ENCODE measurements at places on chromosomes 3 and 15. TPM values are rescaled to one million over a fixed set of nuclear protein-coding genes. Genes with fewer than 3 reads are reported as not detected.

C3orf49 gene
- total RNA-seq = not detected

NECTIN3 gene
- 10.0 TPM for total RNA-seq

- DNase-seq = no peak
- no peak overlapping the region for H3K4me3 ChIP-seq
- peaks cover 8% of the 10 kb centered on the region for H3K4me1 ChIP-seq
- H3K36me3 ChIP-seq = peaks cover 3% of the 10 kb centered on the region
- peaks cover 10% of the 10 kb centered on the region for H3K27me3 ChIP-seq
Observed at GRCh38 chr15:58374147-58374546, 57.6 kb upstream of the LIPC start.

GRCh38 chr15:58738046-58738707 is 11.3 kb downstream of the ADAM10 start:
- DNase-seq = no peak
- no peak overlapping the region for H3K27ac ChIP-seq
- peaks cover 44% of the 10 kb centered on the region for H3K4me1 ChIP-seq
- H3K27me3 ChIP-seq = no peaks in the 10 kb centered on the region

DNA sequence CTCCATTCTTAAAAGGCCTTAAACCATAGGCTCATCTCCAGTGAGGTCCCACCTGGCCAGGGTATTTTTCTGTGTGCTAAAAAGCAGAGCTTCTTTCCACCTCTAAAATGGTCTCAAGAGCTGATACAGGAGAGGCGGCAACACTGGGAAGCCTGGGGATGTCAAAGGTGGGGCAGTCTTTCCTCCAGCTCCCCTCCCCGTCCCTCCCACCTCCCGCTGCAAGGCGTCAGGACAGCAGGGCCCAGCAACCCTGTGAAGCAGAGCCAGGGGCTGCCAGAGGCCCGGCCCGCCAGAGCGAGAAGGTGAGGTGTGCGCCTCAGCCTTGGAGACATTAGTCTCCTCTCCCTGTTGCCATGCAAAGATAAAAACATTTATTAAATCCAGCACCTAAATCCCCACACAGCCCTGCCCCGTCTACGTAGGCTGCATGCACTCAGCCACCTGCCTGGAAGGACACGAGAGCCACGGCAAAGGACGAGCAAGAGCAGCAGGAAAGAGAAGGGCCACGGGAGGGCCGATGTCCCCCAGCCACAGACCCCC is 75.6 kb downstream of the FAM174B start:
- H3K36me3 ChIP-seq = no peaks in the 10 kb centered on the region
- DNase-seq = no peak
- H3K4me3 ChIP-seq = no peak overlapping the region
- no peak overlapping the region for H3K27ac ChIP-seq

RGMA gene
- 0.18 TPM for total RNA-seq

DNA sequence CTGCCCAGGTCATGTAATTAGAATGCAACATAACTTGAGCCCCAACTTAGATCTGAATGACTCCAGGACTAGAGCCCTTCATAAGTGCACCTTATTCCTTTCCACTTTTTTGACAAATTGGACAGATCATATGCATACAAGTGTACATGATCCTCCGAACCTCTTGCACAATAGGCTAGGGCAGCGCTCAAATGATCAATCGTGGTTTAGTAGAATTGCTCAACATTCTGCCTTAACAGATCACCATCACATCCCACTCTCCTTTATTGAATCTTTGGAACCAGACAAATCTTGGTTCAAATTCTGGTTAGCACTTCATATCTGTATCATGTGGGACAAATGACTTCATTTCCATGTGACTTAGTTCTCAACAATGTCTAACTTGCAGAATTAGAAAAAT is 106.8 kb upstream of the CDIN1 start:
- no peaks in the 10 kb centered on the region for H3K4me1 ChIP-seq
- no peak for DNase-seq
- no peak overlapping the region for H3K27ac ChIP-seq
- H3K4me3 ChIP-seq = no peak overlapping the region

DNA sequence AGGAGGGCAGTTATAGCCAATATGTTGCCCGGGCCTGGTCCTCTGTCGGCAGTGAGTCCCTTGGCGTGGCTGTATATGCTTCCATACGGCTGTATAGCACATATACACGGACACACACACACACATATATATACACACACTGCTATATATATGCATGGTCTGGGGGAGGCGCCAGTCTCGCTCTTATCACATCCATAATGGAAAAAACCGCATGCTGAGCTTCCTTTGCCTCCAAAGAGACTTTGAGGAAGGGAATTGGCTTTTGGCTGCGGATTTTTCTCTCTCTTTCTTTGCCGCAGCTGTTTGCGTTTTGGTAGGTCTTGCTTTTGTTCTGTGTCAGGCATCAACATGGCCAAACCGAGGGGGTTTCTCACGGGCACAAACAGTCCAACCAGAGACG is 11.3 kb upstream of the TMEM115 start:
- no peaks in the 10 kb centered on the region for H3K36me3 ChIP-seq
- H3K4me1 ChIP-seq = peaks cover 6% of the 10 kb centered on the region
- no peak overlapping the region for H3K27ac ChIP-seq
- DNase-seq = no peak
- H3K4me3 ChIP-seq = no peak overlapping the region

CSTA gene
- total RNA-seq = not detected

DNA sequence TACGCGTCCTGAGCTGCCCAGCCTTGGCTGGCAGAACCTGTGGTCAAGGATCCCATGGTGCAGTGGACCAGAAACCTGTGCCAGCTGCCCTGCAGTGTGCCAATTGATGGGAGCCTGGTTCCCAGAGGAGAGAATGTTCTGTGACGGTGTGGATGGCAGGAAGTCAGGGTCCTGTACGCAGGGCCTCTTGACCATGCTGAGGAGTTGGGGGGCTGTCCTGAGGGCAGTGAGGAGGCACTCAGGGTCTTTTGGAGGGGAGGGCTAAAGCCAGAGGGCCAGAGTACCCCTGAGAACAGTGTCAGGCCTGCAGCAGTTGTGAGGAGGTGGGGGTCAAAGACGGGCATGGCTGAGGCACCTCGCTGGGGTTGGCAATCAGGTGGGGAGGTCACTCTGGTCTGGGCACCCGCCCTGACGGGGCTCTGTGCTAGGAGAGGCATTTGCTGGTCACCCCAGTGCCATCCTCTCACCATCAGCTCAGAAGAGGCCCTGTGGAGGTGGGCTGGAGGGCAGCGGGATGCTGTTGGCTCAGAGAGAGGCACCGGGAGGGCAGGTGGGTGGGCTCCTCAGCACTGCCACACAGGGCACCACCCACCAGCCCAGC is 61.0 kb downstream of the SCN5A start:
- no peak overlapping the region for H3K27ac ChIP-seq
- H3K4me3 ChIP-seq = no peak overlapping the region
- H3K36me3 ChIP-seq = no peaks in the 10 kb centered on the region

ANKUB1 gene
- total RNA-seq = not detected

- H3K4me3 ChIP-seq = no peak overlapping the region
- DNase-seq = no peak
- H3K27ac ChIP-seq = no peak overlapping the region
- no peaks in the 10 kb centered on the region for H3K4me1 ChIP-seq
- no peaks in the 10 kb centered on the region for H3K27me3 ChIP-seq
Observed at GRCh38 chr3:52490939-52491526, 4.1 kb upstream of the STAB1 start.

- DNase-seq = no peak
- H3K27ac ChIP-seq = no peak overlapping the region
- H3K4me1 ChIP-seq = no peaks in the 10 kb centered on the region
- no peaks in the 10 kb centered on the region for H3K36me3 ChIP-seq
Observed at GRCh38 chr15:86556396-86557017, 476.8 kb downstream of the AGBL1 start.

STRIT1 gene
- not detected for total RNA-seq

FAM219B gene
- total RNA-seq = 103 TPM

DNA sequence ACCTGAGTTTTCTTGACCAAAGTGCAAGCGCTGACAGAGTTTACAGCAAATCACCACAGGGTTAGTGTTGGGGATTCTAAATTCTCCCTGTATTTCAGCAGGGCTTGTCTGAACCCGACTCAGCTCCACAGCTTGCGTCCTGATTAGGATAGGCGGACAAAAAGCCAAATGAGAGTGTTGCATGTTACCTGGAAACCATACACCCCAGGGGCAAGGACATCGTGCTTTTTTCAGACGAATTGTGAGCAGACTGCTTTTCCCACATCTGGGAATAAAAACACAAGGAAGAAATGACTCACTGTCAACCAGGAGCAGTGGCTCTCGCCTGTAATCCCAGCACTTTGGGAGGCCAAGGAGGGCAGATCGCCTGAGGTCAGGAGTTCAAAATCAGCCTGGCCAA is 3.0 kb downstream of the DZIP1L start:
- H3K4me1 ChIP-seq = peaks cover 8% of the 10 kb centered on the region
- no peak for DNase-seq
- H3K36me3 ChIP-seq = no peaks in the 10 kb centered on the region
- H3K27ac ChIP-seq = no peak overlapping the region
- H3K27me3 ChIP-seq = peaks cover 43% of the 10 kb centered on the region

- no peaks in the 10 kb centered on the region for H3K36me3 ChIP-seq
- no peak overlapping the region for H3K4me3 ChIP-seq
- no peak for DNase-seq
- H3K27me3 ChIP-seq = no peaks in the 10 kb centered on the region
Observed at GRCh38 chr3:114119776-114120175, 59.1 kb downstream of the DRD3 start.

GRCh38 chr3:179897231-179897630 is 139.5 kb downstream of the PEX5L start:
- DNase-seq = no peak
- H3K27ac ChIP-seq = no peak overlapping the region
- H3K27me3 ChIP-seq = peaks cover 16% of the 10 kb centered on the region
- H3K36me3 ChIP-seq = no peaks in the 10 kb centered on the region
- H3K4me3 ChIP-seq = no peak overlapping the region

DNA sequence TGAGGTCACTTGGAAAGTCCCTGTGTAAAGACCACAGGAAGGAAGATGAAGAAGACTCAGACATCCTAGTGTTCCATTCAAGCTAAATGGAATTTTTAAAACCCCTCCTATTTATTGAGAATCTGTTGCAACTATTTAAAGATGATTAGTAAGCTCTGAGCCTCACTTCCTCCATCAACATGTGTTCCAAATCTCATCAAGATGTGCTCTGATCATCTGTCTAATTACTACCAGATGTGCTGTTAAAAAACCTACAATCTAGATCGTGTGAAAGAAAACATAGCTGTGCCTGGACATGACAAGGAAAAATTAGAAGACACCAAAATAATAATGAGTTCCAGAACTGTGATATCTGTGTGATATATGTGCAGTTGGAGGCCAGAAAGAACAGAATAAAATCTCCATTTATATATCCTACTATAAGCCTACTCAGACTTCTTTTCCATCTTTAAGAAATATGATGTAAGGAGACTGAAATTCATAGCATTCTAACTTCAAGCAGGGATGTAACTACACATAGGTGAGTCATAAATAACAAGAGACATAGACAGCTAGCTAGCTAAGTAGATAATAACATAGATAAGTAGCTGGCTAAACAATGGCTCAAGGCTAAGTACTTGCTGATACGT is 7.8 kb downstream of the XPC start:
- no peak for DNase-seq
- no peak overlapping the region for H3K4me3 ChIP-seq
- H3K27me3 ChIP-seq = no peaks in the 10 kb centered on the region
- H3K4me1 ChIP-seq = peaks cover 28% of the 10 kb centered on the region

GRCh38 chr15:36271048-36271447 is 308.4 kb upstream of the CDIN1 start:
- no peaks in the 10 kb centered on the region for H3K27me3 ChIP-seq
- H3K4me1 ChIP-seq = no peaks in the 10 kb centered on the region

GRCh38 chr15:40330368-40330836 is 6.9 kb downstream of the INAFM2 start:
- no peak overlapping the region for H3K27ac ChIP-seq
- peaks cover 34% of the 10 kb centered on the region for H3K4me1 ChIP-seq
- DNase-seq = no peak
- no peak overlapping the region for H3K4me3 ChIP-seq
- peaks cover 2% of the 10 kb centered on the region for H3K27me3 ChIP-seq
- H3K36me3 ChIP-seq = peaks cover 3% of the 10 kb centered on the region

DNA sequence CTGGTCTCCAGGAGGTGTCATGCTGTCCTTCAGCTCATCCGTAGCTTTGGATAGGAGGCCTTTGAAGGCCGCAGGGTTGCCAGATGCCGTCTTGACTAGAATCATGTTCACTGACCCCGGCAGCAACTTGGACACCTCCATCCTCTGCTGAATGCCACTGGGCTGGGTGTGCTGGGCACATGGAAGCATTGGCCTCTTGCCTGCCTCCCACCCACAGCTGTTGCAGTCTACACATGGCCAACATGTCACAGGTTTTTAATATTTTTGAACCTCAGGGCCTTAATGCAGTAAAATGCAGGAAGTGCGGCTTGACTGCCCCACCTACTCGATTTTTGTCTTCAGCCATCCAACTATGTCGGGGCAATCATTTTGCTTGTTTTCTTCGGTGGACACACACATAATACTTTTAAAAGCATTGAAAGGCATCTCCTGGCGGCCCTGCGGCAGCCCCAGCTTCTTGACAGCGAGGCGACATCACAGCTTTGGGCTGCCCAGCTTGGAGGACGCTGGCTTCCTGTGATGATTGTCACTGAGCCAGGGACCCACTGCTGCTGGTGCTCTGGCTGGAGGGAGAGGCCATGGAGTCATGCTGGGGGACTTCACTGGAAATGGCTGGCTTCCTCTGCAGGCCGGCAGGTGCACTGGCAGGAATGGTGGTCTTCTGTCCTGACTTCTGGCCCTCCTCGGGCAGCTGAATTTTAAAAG is 31.6 kb upstream of the ACAD9 start:
- no peak for DNase-seq
- peaks cover 16% of the 10 kb centered on the region for H3K4me1 ChIP-seq
- H3K36me3 ChIP-seq = no peaks in the 10 kb centered on the region
- no peak overlapping the region for H3K4me3 ChIP-seq

- no peak for DNase-seq
- peaks cover 4% of the 10 kb centered on the region for H3K36me3 ChIP-seq
- no peaks in the 10 kb centered on the region for H3K27me3 ChIP-seq
- no peak overlapping the region for H3K4me3 ChIP-seq
- H3K4me1 ChIP-seq = no peaks in the 10 kb centered on the region
- H3K27ac ChIP-seq = no peak overlapping the region
Observed at GRCh38 chr3:177522051-177522450, 324.8 kb upstream of the TBL1XR1 start.

MME gene
- not detected for total RNA-seq

DAPK2 gene
- total RNA-seq = 3.2 TPM
